ENCODE measurements at places on chromosomes 4 and X.

DNA sequence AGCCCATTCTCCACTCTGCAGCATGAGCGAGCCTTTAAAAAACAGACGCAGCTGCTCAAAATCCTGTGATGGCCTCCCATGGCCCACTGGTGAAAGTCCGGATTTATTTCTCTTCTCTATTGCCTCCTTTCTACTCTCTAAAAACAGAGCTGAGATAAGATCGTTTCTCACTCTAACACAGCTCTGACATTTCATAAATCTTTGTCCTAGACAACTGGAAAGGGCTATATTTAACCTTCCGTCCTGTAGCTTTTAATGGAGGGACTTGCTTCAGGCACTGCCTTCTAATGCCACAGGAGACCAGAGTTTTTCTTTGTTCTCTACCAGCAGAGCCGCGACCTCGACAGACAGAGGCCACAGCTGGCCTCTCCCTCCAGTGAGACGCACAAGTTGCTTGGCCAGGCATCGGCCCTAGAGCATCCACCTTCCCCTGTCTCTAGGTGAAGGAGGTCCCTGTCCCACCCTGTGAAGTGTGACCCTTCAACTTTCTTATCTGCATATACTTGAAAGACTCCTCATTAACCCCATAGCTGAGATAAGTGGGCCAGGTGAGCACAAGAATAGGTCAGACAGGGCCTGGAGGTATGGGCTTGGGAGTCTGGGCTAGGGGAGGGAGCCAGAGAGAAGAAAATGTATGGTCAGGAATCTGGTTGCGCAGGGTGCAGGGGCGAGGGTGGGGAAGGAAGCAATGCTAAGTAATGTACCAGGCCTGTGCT lies 50.0 kb downstream of the RTL5 start:
- DNase-seq: no peak

DNA sequence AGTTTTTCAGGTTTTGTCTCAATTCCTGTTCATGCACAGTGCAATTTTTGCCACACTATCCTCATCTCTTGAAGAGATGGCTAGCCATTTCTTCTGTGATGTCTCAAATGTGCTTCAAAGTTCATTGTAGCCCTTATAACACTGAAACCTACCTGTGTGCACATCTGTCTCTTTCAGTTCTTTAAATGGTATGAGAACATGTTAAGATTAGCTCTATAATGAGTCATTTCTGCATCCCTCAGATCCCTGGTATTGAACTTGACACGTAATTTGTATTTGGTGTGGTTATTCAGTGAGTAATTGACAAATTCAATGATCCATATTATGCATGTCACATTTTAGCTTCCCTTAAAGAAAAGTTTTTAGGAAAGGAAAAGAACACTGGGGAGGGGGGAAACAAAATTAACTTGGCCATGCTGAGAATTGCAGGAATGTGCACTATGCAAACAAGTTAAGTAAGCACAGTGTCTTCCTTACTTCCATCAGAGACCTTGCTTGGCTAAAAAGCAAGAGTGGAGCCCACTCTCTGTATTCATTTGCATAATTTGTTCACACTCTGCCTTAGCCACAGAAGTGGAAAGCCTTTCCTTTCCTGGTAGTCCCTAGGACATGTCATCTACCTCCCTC lies 659.8 kb upstream of the MAGEB2 start:
- no peak for DNase-seq

DNA sequence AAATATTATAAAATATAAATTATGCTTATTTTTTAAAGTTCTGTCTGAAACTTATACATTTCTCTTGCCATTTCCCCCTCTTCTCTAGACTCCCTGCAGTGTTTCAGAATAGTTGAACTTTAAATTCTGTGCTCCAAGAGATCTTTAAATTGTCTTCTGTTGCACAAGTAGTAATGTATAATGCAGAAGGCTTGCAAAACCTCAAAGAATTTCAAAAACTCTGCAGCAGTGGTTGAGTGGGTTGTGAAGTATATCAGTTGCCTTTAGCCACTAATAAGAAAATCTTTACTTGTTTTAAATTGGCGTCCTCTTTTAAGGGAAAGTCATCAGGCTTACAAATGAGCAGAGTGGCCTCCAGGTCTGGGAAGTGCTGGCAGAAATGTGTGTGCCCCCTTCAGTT lies 1153.3 kb upstream of the PABPC4L start:
- DNase-seq: no peak

DNA sequence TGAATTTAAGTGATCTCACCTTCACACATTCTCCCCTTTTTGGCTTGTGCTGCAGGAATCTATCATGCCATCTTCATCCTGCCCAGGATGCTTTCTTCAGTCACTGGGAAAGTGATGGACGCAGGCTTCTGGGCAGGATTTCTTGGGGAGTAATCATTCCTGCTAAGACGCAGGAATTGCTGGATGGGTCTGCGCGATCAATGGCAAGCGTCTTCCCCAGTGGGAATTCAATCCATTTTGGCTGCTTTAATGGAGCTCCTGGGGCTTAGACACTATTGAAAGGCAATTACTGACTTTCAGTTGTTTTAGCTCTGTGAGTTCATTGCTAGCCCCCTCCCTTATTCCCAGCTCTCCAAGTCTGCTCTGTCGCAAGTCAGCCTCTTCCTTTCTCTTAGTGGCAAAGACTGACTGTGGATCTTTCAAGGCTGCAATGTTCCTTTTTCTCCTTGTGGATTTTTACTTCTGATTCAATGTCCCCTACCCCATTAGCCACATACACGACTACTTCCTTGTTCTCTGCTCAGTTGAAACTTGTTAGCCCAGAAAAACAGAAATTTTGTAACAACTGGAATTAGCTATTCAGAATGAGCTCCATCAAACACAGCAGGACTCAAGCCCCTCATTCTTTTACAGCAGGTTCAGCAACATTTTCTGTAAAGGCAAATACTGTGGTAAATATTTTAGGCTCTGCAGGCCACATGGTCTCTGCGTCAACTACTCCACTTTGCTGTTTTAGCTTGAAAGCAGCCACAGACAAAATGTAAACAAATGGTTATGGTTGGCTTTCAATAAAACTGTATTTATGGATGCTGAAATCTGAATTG lies 154.9 kb downstream of the ASB9 start:
- no peak for DNase-seq

DNA sequence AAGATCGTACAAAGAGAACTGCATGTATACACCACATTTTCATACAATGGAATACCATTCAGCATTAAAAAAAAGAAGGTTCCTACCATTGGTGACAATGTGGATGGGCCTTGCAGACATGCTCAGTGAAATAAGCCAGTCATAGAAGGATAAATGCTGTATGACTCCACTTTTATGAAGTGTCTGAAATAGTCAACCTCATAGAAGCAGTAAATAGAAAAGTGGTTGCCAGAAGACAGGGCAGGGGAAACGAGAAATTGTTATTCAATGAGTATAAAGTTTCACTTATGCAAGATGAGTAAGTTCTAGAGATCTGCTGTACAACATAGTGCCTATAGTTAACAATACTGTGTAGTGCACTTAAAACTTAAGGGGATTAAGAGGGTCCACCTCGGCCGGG lies 257.5 kb upstream of the FTHL17 start:
- no peak for DNase-seq

DNA sequence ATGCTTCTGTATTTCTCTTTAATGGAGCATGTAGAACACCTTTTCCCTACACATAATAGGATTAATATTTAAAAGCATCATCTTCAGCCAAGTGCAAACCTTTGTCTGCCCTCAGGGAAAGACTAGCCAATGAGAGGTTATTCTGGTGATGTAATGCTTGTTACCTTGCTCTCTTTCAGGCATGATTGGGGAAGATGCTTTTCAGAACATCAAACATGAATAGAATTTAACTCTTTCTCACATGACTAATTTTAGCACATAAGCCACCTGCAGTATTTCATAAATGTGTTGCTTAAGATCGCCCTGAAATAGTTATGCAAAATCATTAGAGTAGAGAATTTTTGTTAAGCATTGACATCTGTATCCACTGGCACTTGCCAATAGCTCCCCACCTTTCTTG lies 10.7 kb upstream of the EPGN start:
- no peak for DNase-seq

DNA sequence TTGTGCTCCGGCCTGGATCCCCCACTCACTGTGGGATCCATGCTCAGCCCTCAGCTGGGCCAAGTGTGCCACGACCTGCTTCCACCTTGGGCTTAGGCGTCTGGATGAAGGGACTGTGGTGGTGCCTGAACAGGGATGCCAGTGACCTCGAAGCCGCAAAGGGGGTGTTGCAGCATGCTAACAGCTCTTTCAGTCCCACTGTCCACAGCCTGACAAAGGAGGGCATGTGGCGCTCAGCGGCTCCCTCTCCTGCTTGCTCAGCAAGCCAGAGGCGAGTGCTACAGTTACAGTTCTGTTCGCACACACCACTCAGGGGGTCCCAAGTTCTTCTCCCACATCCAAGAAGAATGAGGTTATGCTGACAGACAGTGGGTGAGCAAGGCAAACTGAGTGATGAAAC lies 5.2 kb upstream of the IGBP1 start:
- DNase-seq: no peak

GRCh38 chrX:56402207-56402606 lies 161.2 kb upstream of the UBQLN2 start:
- DNase-seq: no peak

- no peak for DNase-seq
Observed at GRCh38 chrX:125203737-125204578, 115.7 kb upstream of the TEX13C start.

DNA sequence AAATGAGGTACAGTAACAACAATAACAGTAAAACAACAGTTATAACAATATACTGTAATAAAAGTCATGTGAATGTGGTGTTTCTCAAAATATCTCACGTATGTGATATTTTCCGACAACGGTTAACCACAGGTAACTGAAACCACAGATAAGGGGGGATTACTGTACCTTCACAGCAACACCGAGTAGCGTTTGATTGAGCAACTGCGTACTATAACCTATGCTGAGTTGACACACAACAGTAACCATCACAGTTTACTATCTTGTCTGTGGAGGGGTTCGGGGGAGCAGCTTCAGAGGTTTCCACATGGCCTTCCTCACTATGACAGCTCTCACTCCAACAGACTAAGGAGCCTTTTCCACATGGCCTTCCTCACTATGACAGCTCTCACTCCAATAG lies 13.4 kb downstream of the RBMX2 start:
- DNase-seq: no peak

DNA sequence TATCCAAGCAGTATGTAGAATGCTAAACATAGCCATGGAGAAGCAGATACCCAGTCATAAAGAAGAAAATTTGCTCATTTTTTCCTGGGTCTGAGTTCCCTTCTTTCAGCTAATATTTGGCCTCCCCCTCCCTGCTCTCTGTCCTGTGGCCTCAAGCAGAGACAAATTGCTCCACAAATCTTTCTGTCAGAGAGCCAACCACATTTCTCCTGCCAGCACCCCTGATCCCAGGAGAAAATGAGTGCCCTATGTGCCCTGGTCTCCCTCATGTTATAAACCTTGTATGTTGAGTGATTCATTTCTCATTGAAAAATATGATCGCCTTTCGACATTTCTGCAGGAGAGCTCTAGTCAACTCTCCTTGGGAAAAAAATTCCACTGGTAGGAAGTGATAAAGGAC lies 82.0 kb downstream of the TMEM156 start:
- DNase-seq: no peak

DNA sequence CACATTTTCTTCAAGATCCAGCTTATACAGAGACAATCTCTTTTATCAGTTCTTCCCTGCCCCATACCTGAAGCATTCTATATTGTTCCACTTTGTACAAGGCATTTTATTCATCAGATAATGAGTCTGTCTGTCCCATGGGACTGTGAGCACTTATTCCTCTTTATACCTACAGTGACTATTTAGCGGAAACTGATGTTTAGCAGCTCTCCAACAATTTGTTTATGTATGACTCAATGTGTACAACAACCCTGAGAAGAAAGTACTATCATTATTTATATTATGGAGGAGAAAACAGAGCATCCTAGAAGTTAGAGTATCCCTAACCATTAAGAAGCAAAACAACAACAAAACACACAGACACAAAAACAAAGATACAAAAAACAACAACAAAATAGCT lies 306.5 kb downstream of the PRDM5 start:
- no peak for DNase-seq

GRCh38 chrX:2584251-2585157 lies 83.7 kb upstream of the DHRSX start:
- DNase-seq: no peak

DNA sequence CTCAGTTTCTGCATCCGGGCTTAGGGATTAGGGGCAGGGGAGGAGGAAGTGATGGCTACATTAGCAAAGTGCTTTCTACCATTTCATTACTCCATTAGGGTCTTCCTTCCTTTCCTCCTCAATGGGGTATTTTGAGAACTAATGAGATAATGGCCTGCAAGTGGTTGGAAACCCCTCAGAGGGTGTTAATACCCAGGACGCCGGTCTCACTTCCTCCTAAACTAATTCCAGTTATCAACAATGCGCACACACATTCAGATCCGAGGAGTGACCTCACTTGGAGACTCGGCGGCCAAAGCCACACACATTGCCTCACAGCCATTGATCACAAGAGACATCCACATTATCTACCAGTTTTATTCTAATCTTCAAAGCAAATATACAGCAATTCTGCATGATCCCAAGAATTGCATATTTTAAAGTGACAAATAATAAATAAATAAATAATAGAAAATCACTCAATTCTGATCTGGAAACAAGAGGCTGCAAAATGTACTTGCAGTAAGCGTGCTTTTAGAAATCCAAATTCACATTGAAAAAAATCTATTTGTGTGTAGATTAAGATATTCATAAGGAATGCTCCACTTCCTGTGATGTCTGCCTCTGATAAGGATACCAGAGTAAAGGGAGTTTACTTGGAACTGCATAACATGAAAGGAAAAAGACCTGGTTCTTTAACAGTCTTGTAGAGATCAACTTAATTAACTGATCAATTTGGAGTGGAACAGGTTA lies 329.1 kb downstream of the FBXW7 start:
- no peak for DNase-seq

GRCh38 chr4:15920723-15921591 lies 17.6 kb downstream of the FGFBP1 start:
- DNase-seq: no peak

GRCh38 chr4:180106122-180106521 lies 2137.1 kb upstream of the TENM3 start:
- no peak for DNase-seq

- no peak for DNase-seq
Observed at GRCh38 chr4:109559625-109559982, 442 bp upstream of the MCUB start.

DNA sequence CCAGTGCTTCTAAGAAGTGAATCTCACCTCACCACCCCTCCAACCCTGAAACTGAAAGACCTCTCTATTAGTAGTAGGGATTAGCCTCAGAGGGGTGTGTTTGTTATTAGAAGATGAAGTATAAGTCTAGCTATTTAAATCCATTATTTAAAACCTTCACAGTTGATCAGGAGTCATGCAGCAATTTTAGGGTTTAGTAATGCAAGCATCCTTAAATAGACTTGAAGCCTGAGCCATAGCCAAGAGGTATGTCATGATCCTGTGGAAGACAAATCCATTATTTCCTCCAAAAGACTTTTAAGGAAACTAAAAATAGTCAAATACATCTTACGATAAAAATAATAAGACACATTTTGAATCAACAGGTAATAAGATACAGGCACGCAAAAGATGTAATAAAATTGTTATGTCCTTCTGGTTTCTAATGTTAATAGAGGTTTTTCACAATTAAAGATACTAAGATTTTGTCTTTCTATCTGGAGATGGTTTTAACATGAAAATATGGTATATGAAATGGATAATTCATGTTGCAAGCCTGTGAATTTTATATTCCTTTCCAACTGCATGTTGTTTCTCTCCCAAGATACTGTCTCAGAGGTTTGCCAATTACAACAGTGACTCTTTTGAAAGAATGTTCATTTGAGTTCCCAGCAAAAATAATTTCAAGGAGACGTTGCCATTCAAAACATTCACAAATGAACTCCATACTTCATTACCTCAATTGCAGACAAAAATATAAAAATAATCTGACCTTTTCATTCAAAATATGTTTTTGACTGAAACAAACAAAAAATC lies 68.0 kb downstream of the LUZP4 start:
- no peak for DNase-seq

Measured in AML-193 (cell line).